HepG2 (cell line): ENCODE measurements at places on chromosomes 2 and 18.

DNA sequence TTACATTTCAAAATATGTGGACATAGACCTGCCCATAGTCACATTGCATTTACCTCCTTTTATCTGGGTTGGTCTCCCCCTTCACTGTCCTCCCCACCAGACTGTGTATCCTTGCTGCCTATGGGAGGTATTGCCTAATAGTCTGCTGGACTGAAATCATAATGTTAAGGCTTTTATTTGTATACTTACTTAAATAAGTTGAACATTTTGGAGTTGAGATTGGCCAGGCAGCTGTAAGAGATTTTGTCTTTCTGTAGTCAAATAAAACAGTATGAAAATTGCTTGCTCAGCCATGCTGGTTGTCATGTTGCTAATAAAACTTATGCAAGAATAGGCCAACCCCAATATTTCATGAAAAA lies 280.9 kb downstream of the PTPRM start:
- no peak for DNase-seq

DNA sequence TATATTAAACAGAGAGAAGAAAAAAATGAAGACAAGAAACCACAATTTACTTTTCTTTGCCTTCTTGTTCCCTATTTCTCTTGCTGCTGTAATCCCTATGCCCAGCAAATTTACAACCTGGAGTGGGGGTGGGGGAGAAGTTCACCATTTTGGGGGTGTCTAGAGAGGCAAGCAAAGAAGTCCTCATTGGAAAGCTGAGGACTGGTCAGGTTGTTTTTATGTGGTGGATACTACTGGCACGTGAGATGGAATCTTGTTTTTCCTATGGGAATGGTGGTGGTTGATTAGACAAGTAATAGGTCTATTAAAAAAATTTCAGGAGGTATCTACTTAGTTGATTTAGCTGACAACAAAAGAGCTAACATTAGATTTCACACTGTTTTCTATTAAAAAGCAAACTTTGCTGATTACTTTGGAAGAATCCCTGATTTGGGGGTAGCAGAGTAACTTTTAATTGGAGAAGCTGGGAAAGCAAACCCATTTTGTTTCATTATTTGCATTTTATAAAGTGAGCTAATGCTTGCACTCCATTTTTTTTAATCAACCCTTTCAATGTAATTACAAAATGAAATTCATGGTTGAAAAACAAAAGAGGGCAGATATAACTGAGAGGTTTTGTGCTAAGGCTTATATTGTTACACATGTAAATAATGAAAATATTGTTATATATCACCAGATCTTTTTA lies 6.0 kb downstream of the POU3F3 start:
- no peak for DNase-seq

- DNase-seq, result no peak
Measured at GRCh38 chr2:132374151-132374550, 42.5 kb upstream of the GPR39 start.

DNA sequence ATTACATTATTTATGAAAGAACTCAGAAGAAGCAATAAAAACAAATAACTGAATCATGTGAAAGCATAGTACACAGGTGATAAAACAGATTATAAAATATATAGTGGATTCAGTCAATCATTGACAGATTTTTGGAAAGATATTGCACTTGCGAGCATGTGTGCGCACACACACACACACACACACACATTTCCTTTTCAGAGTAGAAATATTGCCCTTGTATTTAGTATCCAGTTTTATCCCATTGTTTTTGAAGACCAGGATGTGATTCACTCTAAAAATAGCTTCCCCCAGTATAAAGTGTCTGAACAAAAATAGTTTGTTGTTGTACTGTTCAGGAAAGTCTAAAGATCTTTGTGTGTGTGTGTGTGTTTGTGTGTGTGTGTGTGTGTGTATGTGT lies 145.5 kb downstream of the CALCRL start:
- DNase-seq, result no peak

DNA sequence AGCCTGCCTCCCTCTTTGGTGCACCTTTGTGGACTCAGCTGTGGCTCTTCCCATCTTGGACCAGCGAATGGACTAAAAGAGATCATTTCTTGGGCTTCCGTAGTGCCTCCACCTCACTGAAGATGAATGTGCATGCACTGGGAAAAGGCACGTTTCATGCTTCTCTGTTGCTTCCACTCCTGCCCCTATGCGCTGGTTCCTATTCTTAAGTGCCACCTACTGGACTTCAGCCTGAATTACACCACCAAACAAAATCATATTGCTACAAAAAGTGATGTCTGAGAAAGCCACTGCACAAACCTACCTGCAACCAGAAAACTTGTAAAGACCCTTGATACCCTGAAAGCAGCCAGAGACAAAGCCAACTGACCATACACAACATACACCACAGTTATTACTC lies 695.6 kb downstream of the TSN start:
- peak; percentile 47 for DNase-seq

DNA sequence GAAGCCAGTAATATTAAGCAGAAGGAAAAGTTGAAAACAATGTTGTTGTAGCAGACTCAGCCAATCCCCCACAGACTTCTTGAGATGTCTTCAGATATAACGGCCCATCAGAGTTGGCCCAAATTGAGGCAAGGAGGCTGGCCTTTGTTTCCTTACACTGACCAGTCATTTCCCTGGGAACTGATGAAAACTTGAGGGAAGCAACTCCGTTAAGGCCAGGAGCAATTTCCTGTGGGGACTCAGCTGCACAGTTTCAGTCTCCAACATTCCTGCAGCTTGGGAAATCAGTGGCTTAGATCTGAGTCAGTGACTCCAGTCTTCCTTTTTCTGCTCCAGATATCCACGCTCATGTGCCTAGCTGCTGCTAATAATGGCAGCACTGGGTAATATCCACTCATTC lies 75.7 kb downstream of the FTCDNL1 start:
- no peak for DNase-seq

DNA sequence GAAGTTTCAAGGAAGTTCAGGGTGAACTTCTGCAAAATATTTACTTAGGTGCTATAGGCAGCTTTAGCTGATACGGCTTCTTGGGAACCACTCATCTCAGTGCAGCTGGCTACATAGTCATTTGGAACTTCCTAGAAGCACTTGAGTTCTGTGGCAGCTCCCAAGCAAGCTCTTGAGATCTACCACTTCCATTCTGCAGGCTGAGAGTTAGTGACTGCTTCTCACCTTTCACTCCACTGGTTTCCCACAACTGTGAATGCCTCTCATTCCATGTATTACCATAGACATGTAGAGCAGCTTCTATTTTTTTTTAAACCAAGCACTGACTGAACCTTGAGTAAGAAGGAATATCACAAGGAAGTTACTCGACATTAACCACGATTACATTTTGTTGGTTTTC lies 994.1 kb upstream of the ACVR2A start:
- no peak for DNase-seq

- DNase-seq, result no peak
Measured at GRCh38 chr2:99420031-99420430, 69.8 kb downstream of the REV1 start.

- DNase-seq, result no peak
Measured at GRCh38 chr2:7745369-7745768, 828.2 kb downstream of the RNF144A start.
